ENCODE measurements at places on chromosomes 2 and 18.
A peak's percentile ranks its signal among the peaks of the same experiment; 100 is the strongest.

DNA sequence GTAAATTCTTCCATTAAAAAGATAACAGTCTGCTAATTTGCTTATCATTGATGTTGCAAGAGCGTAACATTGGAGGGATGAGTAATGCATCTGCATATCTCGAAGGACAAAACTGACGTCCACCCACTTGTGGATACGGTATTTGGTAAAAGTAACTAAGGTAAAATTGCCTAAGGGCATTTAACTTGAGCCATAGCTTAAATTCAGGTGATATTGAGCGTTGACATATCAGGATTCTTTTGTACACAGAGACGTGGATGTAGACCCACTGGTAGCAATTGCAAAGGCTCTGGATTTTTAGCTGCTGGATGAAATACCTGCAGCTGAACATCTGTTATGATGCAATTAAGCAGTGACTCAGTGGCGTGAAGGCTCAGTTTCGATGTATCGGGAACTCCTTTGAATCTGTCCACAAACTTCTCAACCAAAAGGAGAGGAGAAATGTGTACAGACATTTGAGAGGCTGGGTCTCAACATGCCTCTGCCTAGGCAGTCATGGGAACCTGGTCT lies 119.3 kb downstream of the SPTBN1 start:
- peak; percentile 60 for DNase-seq

DNA sequence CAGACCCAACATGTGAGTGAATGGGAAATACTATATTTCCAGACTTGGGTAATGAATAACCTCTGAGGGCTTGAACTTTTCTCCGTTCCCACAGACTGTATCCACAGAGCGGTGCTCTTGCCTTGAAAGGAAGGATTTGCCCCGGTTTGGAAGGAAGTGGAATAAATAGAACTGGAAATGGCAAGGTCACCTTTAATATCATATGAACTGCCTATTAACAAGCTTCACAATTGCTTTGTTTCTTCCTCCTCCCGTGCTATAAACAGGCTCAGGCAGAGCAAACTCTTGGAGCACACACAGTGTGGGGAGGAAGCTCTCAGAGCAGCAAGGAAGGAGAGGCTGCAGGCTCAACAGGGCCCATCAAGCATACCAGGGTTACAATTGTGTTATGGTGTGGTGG lies 28.5 kb upstream of the DARS1 start:
- no peak for DNase-seq

- DNase-seq = no peak
These were observed 221.1 kb downstream of the INSIG2 start for GRCh38 chr2:118309257-118309945.

GRCh38 chr2:199485732-199486335 lies 28.1 kb upstream of the SATB2 start:
- no peak for DNase-seq

DNA sequence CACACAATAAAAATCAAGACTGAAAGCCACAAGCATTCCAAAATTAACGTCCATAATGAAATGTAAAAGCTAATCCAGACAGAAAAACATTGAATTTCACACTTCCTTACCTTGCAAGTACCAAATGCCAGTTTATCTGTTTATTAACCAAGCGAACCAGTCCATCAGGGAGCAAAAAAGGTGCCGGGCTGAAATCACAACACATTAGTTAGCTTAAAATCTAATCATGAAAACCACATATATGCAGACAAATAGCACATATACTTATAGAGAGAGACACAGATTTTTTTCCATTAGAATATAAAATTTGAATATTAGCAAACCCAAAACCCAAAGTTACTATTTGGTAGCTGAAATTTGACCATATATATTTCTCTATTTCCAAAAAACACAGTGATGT lies 7.2 kb downstream of the NBAS start:
- DNase-seq = no peak

DNA sequence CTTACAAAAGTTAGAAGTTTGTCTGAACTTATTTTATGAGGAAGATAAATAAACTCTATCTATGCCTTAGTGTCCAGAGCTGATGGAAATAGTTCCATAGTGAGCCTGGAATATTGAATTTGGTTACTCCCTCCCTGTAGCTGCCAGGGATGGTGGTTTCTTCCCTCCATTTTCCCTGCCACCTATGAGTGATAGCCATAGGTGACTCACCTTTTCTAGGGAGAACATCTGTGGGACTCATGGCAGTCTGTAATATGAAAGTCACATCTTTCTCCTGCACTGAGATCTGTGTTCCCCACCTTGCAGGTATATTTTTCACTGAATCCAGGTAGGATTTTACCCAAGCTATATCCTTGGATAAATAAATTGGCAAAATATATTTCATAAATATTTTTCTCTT lies 148.8 kb downstream of the TPGS2 start:
- DNase-seq = no peak

DNA sequence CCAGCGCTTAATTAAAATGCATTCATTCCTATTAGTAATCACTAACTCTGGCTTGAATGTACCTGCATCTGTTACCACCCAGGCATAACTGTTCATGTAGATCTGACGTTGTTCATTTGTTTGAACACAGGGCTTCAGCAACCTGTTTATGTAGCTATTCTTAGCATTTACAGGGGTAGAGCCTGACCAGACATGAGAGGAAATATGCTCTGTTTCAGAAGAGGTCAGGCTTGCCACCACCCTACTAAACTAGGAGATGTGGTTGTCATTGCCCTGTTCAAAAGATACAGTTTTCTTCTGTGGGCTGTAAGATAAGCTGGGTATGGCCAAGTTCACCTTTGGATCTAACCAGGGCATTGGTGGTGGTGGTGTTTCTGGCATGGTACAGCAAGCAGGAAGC lies 8.8 kb downstream of the MGAT5 start:
- DNase-seq = no peak
